Immature natural killer cell (primary cell): ENCODE measurements at places on chromosomes 2 and 18.
A peak's percentile ranks its signal among the peaks of the same experiment; 100 is the strongest.

DNA sequence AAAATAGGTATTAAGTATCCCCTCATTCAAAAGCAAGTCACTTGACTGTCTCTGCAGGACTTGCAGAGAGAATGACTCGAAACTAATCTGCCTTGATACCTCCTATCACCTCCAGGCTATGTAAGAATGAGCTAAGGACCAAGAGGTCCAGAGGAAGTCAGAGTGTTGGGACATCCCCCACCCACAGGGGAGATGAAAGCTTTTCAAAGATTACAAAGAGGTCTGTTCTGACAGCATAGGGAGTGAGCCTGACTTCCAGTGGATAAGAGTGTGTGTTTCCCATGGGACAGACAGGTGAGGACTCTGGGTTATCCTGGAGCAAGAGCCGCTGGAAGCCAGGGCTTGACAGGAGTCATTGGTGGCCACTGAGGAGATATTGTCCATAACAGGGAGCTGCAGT, 85.0 kb upstream of the TACR1 start:
- no peaks in the 10 kb centered on the region for H3K4me1 ChIP-seq
- no peak overlapping the region for H3K4me3 ChIP-seq
- no peak overlapping the region for H3K27ac ChIP-seq
- peaks cover 2% of the 10 kb centered on the region for H3K27me3 ChIP-seq

DNA sequence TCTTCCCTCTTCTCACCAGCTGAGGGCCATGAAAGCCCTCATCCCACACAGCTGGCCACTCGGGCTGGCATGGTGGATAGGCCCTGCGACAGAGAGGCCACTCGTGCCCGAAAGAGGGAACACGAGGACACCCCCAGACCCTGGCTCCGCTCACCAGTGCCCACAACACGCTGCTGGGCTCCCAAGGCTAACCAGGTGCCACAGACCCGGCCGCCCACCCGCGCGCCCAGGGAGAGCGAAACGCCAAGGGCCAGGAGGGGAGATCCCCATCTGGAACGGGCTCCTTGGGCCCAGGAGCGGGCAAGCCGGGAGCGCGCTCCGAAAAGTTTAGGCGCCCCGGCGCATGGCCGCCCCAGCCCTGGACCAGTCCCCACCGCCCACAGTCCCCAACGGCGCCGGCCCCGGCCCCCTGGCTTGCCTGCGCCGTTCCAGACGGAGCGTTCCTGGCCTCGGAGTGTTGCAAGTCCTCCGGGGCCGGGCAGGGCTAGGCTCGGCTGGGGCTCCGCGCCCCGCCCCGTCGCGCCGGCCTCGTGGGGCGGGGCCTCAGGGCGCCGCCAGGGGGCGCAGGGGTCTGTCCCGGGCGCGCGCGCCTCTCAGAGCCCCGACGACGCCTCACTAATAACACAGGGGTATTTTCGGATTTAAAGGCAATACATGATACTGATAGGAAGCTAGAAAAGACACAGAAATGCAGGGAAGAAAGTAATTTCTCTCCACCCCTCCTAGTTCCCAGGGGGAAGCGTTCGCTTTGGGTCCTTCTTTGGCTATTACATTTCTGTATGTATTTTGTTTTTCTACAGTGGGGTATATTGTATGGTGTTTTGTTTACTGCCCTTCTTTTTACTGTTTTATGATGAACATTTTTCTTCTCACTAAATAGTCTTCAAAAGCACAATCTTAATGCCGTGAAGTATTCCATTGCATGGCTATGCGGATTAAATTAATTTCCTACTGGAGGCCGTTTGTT, at the start of gene TMBIM1:
Gene TMBIM1, minus strand, starts transcription at position 456 of the 967 bp plus-strand sequence. CDS start 10,362 bp downstream, outside the sequence.
- H3K27ac ChIP-seq, result peak within 1 kb of the TSS; percentile 98
- H3K36me3 ChIP-seq, result no peaks in the 10 kb centered on the region
- DNase-seq, result peak; percentile 81
- peaks cover 64% of the 10 kb centered on the region for H3K4me1 ChIP-seq

GRCh38 chr18:57331718-57332117, 20.6 kb upstream of the ST8SIA3 start:
- H3K36me3 ChIP-seq, result peaks cover 3% of the 10 kb centered on the region
- H3K27me3 ChIP-seq, result no peaks in the 10 kb centered on the region
- no peaks in the 10 kb centered on the region for H3K4me1 ChIP-seq
- H3K27ac ChIP-seq, result no peak overlapping the region
- DNase-seq, result no peak
- H3K4me3 ChIP-seq, result no peak overlapping the region

DNA sequence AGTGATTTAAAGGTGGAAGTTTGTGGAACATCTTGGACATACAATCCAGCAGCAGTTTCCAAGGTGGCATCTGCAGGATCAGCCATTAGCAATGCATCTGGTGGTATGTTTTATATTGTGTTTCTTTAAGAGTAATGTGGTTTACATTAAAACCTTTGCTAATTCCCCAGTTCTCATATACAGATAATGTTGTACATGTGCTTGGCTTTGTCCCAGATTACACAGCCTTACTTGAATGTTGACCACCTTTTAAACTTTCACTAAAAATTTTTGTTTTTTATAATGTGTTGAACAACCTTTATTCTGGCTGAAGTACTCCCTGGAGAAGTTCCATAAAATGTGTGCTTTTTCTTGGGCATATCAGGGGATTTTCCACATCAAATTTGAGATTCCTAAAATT, 57.5 kb downstream of the MIB1 start:
- no peak overlapping the region for H3K4me3 ChIP-seq
- H3K36me3 ChIP-seq, result peaks cover 28% of the 10 kb centered on the region
- no peak overlapping the region for H3K27ac ChIP-seq
- DNase-seq, result no peak
- H3K4me1 ChIP-seq, result peaks cover 5% of the 10 kb centered on the region

DNA sequence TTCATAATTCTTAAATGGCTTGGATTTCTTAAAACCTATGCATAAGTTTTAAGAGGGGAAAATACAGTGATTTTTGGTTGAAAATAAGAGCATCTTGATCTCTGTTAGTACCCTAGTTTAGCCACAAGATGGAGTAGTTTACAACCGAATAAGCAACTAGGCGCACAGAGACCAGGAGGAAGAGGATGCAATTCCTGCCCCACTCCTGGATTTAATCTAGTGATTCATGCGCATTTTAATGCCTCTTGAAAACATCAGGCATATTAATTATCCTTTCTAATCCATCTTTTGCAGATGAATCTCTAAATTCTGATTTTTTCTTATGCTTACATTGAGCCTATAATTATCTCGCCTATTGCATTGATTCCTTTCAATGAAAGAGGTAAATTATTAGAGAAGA, 76.7 kb downstream of the MRPS9 start:
- H3K36me3 ChIP-seq, result no peaks in the 10 kb centered on the region
- H3K27ac ChIP-seq, result no peak overlapping the region
- DNase-seq, result peak; percentile 26
- H3K4me1 ChIP-seq, result no peaks in the 10 kb centered on the region
- H3K4me3 ChIP-seq, result no peak overlapping the region

DNA sequence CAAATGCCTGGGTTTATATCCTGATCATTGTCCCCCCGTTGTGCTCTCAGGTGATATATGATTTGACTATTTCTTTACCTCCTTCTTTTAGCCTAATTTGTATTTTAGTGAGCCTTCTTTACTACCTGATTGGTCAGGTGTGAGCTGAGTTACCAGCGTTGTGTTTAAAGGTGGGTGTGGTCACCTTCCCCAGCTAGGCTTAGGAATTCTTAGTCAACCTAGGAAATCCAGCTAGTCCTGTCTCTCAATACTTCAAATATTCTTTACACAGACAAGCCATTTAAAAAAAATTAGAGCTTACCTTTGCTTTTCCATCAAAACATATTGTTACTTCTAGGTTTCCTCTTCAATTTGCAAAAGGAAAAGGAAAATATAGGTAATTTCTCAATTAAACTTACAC, 30.2 kb downstream of the KYNU start:
- H3K4me3 ChIP-seq, result no peak overlapping the region
- H3K27me3 ChIP-seq, result no peaks in the 10 kb centered on the region
- no peaks in the 10 kb centered on the region for H3K4me1 ChIP-seq
- no peak overlapping the region for H3K27ac ChIP-seq
- no peaks in the 10 kb centered on the region for H3K36me3 ChIP-seq

- no peaks in the 10 kb centered on the region for H3K36me3 ChIP-seq
- H3K27me3 ChIP-seq, result peaks cover 4% of the 10 kb centered on the region
- H3K4me1 ChIP-seq, result peaks cover 29% of the 10 kb centered on the region
- no peak overlapping the region for H3K4me3 ChIP-seq
Observed at GRCh38 chr2:9761577-9761976, 81.7 kb upstream of the TAF1B start.

DNA sequence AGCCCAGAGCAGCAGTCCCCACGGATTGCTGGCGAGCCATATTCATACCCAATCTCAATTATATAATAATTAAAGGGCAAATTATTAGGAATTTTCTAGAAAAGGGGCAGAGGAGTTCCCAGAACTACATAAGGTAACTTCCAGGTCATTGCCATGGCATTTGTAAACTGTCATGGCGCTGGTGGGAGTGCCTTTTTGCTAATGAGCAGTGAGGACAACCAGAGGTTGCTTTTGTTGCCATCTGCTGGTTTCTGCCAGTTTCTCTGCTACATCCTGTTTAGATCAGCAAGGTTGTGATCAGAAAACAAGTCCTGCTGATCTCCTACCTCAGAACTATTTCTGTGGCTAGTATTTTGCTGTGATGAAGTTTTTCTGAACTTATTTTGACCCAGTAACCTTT, 159.8 kb upstream of the PIEZO2 start:
- no peak overlapping the region for H3K4me3 ChIP-seq
- no peak for DNase-seq
- H3K27me3 ChIP-seq, result peaks cover 3% of the 10 kb centered on the region
- H3K4me1 ChIP-seq, result no peaks in the 10 kb centered on the region
- H3K27ac ChIP-seq, result no peak overlapping the region

GRCh38 chr2:239343946-239344856, 56.6 kb downstream of the HDAC4 start:
- H3K4me3 ChIP-seq, result no peak overlapping the region
- H3K27me3 ChIP-seq, result peaks cover 13% of the 10 kb centered on the region
- DNase-seq, result no peak
- peaks cover 5% of the 10 kb centered on the region for H3K36me3 ChIP-seq

DNA sequence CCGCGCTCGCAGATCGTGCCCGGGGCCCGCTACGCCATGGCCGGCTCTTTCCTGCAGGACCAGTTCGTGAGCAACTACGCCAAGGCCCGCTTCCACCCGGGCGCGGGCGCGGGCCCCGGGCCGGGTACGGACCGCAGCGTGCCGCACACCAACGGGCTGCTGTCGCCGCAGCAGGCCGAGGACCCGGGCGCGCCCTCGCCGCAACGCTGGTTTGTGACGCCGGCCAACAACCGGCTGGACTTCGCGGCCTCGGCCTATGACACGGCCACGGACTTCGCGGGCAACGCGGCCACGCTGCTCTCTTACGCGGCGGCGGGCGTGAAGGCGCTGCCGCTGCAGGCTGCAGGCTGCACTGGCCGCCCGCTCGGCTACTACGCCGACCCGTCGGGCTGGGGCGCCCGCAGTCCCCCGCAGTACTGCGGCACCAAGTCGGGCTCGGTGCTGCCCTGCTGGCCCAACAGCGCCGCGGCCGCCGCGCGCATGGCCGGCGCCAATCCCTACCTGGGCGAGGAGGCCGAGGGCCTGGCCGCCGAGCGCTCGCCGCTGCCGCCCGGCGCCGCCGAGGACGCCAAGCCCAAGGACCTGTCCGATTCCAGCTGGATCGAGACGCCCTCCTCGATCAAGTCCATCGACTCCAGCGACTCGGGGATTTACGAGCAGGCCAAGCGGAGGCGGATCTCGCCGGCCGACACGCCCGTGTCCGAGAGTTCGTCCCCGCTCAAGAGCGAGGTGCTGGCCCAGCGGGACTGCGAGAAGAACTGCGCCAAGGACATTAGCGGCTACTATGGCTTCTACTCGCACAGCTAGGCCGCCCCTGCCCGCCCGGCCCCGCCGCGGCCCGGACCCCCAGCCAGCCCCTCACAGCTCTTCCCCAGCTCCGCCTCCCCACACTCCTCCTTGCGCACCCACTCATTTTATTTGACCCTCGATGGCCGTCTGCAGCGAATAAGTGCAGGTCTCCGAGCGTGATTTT, 7.6 kb downstream of the TBR1 start:
- peak overlapping the region; percentile 79 for H3K4me3 ChIP-seq
- H3K27me3 ChIP-seq, result peaks cover 51% of the 10 kb centered on the region
- no peak for DNase-seq
- no peaks in the 10 kb centered on the region for H3K36me3 ChIP-seq

DNA sequence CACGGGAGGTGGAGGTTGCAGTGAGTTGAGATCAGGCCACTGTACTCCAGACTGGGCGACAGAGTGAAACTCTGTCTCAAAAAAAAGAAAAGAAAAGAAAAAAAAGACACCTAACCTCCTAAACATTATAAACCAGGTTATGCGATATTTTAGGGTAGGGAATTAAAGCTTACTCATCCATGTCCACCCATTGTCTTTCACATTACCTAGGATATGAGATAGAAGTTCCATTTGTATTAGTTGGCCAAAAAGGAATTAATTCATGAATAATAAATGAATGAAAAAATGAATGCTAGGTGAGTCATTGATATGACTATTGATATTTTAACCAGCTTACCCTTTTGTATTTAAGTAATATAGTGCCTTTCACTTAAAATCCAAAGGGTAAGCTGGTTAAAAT, 132.9 kb downstream of the FAM161A start:
- no peaks in the 10 kb centered on the region for H3K4me1 ChIP-seq
- peaks cover 4% of the 10 kb centered on the region for H3K27me3 ChIP-seq
- H3K27ac ChIP-seq, result no peak overlapping the region
- H3K36me3 ChIP-seq, result no peaks in the 10 kb centered on the region
- no peak overlapping the region for H3K4me3 ChIP-seq

DNA sequence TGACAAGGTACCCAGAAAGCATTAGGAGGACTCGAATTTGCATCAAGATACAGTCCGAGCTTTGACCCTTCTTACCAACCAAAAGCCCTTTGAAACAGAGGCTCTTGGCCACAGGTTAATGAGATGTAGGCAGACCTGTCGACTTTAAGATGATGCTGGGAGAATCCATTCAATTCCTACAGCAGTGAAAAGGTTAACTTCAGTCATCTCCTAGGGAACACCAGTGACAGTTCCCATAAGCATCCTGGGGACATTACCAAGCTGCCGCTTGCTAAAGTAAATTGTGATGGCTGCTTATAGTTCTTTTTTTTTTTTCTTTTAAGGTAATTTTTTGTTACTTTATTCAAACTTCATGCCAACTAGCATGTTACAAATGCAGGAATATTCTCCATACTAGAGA, 379.3 kb downstream of the SOX11 start:
- H3K4me3 ChIP-seq, result no peak overlapping the region
- no peaks in the 10 kb centered on the region for H3K4me1 ChIP-seq
- H3K36me3 ChIP-seq, result no peaks in the 10 kb centered on the region
- DNase-seq, result no peak
- H3K27ac ChIP-seq, result no peak overlapping the region
- no peaks in the 10 kb centered on the region for H3K27me3 ChIP-seq

GRCh38 chr2:64338910-64339500, 115.0 kb upstream of the LGALSL start:
- no peak for DNase-seq
- H3K27me3 ChIP-seq, result no peaks in the 10 kb centered on the region
- H3K4me1 ChIP-seq, result no peaks in the 10 kb centered on the region
- no peak overlapping the region for H3K27ac ChIP-seq
- H3K36me3 ChIP-seq, result no peaks in the 10 kb centered on the region

- H3K27me3 ChIP-seq, result peaks cover 6% of the 10 kb centered on the region
- no peak overlapping the region for H3K4me3 ChIP-seq
- no peak for DNase-seq
- no peak overlapping the region for H3K27ac ChIP-seq
- H3K4me1 ChIP-seq, result peaks cover 4% of the 10 kb centered on the region
Observed at GRCh38 chr2:1744151-1744445, 217 bp downstream of the PXDN start.
